ENCODE measurements at places on chromosomes 2 and 18.

DNA sequence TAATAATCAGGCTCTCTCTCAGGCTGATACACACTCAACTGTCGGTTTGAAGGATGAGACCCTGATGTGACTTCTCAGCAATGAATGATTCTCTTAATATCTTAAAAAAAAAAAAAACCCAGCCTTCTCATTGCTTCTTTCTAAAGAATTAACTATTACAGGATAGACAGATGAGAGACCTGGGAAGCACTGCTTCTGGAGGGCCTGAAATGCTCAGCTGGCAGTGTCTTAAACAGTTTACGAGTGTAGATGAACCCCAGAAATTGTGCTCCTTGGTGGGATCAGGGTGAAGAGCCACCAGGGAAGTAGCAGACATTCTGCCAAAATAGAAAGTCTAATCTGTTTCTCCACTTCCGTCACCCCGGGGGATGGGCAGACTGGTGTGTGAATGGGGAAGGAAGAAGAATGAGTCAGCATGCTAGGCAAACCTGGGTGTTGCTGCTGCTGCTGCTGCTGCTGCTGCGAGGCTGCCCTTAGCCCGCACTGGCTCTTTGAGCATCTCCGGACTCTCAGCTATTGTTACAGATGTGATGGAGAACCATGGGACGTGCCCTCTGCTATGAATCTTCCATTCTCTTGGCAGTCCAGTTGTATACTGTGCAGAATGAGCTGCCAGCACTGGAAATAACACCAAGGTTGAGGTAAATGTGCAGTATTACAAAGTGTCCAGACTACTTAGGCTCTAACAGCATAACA lies 158.4 kb downstream of the SETBP1 start:
- peak; percentile 26 for DNase-seq

GRCh38 chr2:26172189-26172870 lies 558 bp upstream of the GAREM2 start:
- DNase-seq: no peak

DNA sequence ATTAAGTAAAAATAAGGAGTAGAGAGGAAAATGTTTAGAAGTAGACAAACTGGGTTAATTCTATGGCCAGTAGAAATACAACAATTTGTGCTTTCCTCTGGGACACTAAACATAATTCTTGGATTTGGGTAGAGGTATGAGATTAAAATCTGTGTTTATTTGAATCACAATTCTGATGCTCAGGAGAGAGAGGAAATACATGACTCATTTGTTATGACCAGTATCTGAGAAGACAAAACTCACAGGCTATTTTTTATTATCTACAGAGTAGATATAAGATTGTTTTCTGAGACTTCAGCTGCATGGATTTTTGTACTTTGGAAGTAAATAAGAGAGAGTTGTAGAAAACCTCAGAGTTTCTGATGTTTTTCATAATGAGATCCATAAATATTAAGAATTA lies 315.7 kb upstream of the CWC22 start:
- no peak for DNase-seq

DNA sequence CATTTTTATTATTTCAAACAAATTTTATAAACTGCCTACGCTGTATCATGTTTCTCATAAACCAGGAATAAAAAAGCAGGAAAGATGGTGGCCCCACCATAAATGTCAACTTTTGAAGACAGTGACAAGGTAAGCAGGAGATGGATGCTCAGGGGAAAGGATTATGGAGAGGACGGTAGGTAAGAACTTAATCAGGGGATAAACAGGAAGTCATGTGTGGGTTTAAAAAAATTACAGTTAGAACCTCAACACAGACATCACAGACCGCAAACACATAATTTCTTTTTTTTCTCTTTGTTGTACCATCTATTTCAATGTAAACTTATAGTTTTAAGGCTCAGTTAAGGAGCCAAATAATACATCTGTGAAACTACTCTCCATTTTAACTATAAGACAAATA lies 575.2 kb upstream of the SLC8A1 start:
- no peak for DNase-seq

- no peak for DNase-seq
Measured at GRCh38 chr2:238994432-238994831, 146.5 kb downstream of the TWIST2 start.

DNA sequence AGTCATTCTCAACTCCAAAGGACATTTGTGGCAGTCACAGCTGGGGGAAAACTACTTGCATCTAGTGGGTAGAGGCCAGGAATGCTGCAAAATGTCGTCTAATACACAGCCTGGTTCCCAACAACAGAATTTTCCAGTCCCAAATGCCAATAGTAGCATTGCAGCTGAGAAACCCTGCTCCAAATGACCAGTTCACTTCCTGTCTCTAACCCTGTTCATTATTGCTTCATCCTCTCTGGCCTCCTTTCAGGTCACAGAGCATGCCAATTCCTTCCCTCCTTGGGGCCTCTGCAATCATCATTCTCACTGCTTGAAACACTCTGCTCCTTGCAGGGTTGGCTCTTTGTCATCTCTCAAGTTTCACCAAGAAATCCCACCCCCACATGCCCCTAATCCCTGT lies 139.1 kb downstream of the IRS1 start:
- no peak for DNase-seq

DNA sequence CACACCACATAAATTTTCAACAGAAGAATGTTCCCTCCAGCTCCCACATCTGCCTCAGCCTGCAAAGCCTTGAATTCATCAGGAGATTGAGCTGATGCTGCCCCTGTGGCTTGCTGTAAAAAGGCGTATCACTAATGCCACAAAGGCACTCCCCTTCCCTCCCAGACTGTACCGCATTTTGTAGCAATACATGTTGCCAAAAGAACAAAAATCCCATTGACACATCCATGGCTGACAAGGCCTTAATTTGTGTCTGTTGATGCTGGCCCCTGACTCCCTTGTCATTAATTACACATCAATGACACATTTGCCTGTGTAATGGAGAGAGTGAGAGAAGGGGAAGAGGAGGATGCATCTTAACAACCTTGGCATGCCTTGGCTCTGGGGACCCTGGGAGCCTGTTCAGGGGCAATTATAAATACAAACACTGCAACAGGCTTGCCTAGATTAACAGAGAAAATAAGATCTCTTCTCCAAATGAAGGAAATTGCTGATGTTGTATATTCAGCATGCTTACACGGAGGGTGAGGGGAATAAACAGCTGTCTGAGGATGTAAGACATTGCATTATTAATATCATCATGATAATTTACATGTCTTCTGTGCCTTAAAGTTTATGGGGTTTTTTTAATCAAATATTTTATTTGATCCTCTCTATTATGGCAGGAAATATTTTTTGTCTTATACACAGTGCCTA lies 264.0 kb downstream of the SUCLG1 start:
- DNase-seq: no peak

DNA sequence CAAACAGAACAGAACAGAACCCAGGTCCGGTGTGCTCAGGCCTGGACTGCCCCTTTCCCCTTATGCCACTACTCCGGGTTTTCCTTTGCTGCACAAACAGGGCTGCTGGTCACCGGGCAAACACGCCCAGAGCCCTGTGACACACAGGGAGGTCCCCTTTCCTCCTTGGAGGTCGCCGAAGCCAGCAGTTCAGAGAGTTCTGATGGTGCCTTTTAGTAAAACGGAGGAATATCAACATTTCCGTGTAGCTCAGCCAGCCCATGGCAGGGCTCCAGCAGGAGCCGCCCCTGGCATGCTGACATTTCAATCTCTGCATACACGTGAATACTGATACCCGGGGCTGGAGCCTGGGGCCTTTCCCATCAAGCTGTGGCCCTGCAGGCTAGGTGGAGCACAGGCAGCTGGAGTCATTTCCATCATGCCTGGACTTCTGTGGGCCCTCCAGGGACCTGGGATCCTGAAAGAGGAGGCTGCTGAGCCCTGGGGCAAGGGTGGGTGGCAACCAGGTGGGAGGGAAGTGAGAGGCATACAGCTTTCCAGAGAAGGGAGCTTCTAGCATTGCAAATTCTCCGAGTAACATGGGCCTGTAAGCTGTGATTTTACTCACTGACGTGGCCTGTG lies 91.4 kb upstream of the PXDN start:
- DNase-seq: no peak

GRCh38 chr18:45792506-45793263 lies 32.8 kb upstream of the SIGLEC15 start:
- no peak for DNase-seq

GRCh38 chr2:47534179-47534919 lies 131.4 kb downstream of the MSH2 start:
- peak; percentile 25 for DNase-seq

DNA sequence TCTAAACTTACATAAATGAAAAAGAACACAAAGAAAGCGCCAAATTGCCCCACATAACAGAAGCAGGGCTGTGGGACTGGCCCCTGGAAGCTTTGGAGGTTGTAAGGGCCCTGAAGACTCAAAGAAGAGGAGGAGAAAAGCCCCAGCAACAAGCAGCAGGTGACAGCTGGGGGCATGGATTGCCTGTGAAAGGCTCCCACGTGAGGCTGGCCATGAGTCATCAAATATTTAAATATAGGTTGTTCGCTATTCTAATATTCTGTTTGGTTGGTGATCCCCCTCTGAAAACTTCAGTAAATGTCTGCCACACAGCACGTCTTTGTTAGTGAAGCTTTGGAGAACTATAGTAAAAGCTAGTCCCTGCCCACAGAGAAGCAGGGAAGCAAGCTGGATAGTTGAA lies 132.4 kb downstream of the MREG start:
- DNase-seq: peak; percentile 7

DNA sequence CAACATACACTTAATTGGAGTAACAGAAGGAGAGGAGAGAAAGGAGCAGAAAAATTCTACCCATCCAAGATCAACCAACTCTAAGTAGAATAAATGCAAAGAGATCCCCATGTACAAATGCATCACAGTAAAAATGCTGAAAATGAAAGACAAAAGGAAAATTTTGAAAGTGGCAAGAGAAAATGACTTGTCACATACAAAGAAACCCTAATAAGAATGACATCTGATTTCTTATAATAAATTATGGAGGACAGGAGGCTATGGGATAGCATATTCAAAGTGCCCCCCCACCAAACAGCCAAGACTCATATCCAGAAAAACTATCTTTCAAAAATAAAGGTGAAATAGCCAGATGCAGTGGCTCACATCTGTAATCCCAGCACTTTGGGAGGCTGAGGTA lies 22.2 kb upstream of the INPP4A start:
- DNase-seq: no peak

DNA sequence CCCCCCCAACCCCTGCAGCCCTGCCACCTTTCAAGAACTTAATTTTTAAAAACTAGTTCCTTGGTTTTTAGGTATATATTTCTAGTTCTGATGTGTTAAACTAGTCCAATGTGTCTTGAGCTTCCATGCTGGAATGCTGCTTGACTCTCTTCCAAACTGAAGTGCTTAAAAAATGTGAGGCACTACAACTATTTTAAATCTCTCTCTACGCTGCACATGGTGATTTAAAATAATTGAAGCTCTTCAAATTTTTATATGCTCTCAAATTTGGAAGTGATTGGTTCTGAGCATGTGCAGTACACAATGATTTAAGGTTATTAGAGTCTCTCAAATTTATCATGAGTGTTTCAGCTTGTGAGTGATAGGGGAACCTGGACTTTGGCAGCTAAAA lies 192.6 kb upstream of the ZEB2 start:
- no peak for DNase-seq

Data from NCI-H1694 (cell line).